ENCODE measurements at places on chromosomes 13 and 19. TPM values are rescaled to one million over a fixed set of nuclear protein-coding genes. Genes with fewer than 3 reads are reported as not detected.

KIR2DL1 gene
- not detected for total RNA-seq

DNA sequence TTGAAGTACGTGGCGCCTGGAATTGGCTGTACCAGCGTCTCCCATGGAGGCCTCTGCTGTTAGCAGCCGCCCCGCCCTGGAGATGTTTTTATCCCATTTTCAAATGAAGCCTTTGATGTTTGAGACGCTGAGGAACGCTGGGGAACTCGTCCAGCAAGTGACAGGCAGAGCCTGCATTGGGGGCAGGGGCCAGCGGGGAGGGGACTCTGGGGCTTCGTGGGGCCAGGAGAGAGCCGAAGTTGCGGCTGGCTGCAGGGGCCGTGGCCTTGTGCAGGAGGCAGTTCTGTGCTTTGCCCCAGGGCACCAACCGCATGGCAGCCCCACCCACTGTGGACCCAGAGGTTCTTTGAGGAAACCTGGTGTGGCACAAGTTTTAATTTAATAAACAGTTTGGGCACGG is 13.5 kb downstream of the SPPL2B start:
- no peak for DNase-seq

- no peak for DNase-seq
Observed at GRCh38 chr19:17214508-17215126, 540 bp upstream of the USE1 start.

GRCh38 chr13:100644371-100644770 is 30.2 kb downstream of the TMTC4 start:
- DNase-seq: no peak

ZNF724 gene
- total RNA-seq: 36.7 TPM

GRCh38 chr13:29987340-29987739 is 136.9 kb upstream of the UBL3 start:
- no peak for DNase-seq

GRCh38 chr19:30046522-30046921 is 104.5 kb downstream of the URI1 start:
- no peak for DNase-seq

GRCh38 chr19:7149956-7150705 is 80.6 kb downstream of the ZNF557 start:
- DNase-seq: no peak

- DNase-seq: no peak
Observed at GRCh38 chr19:45299719-45300118, 23.0 kb downstream of the CKM start.

DNA sequence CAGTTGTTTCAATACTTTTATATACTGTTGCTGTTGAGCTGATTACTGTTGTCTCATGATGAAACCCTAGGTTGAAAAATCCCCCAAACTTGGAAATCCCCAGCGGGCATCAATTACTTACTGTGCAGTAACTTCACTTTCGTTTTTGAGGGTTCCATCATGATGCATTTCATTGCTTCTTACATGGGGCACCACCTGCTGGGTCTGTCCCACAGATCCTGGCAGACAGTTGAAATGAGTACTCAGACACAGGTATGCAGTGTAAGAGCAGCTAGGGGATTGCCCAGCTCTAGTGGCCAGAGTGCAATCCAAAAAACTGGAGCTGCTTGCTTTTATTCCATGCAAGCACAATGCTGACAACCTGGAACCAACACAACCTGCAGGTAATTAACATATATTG is 132.5 kb upstream of the ZNF91 start:
- no peak for DNase-seq

DNAJC15 gene
- 16.6 TPM for total RNA-seq

- no peak for DNase-seq
Observed at GRCh38 chr19:8988204-8988603, 22.0 kb downstream of the MUC16 start.

DNA sequence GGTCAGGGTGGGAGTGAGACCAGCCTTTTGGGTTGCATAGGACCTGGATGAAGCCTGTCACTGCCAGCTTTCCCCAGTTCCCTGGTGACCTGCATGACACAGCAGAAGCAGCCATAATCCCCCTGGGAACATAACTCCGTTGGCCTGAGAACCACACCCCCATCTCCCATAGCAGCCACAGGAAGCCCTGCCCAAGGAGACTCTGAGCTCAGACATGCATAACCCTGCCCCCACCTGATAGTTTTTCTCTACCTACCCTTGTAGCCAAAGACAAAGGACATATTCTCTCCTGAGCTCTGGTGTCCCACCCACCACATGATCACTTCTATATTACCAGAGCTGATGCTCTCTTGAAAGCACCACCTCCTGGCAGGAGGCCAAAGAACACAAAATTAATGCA is 413.5 kb upstream of the HTR2A start:
- DNase-seq: no peak

CEACAM4 gene
- not detected for total RNA-seq

KLK8 gene
- total RNA-seq: not detected

DNA sequence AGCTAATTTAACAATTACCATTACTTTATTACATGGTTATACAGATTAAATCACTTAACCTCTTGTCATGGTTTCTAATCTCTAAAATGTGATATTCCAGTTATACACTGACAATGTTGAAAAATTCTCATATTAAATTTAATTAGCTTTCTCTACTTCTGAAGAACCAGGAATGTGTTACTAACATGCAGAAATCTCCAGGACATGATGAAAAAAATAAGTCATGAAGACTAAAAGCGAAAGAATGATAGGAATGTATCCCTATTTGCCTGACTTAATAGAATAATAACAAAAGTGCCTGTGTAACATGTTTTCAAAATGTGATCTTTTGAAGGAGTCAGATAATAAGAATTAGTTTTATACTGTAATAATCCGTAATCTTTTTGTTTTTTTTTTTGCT is 2823.7 kb upstream of the PCDH20 start:
- DNase-seq: no peak

IGFL3 gene
- total RNA-seq: not detected

GRCh38 chr13:65971541-65971940 is 1258.6 kb downstream of the PCDH9 start:
- no peak for DNase-seq

- no peak for DNase-seq
Observed at GRCh38 chr13:64314331-64314730, 2898.7 kb upstream of the PCDH20 start.

All from neural crest cell (in vitro differentiated cells).